ENCODE measurements at places on chromosomes 16 and 17.

DNA sequence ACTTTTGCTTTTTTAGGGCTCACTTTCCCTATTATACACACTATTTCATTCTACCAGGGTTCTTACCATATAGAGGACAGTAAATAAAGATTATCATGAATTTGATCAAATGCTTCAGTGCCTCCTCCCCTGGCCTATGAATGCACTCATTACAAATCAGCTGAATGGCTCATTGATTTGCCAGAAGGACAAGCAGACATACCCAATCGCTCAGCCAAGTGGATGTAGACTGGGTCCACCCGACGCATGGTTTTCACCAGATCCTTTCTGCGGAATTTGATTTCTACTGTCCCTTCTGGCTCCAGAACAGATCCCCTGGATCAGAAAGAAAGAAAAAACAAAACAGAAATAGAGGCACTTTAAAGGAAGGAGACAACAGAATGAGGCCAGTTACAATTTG lies 162.6 kb downstream of the AATF start:
- no peak for DNase-seq

- DNase-seq = no peak
These were observed 43.0 kb downstream of the RNF112 start for GRCh38 chr17:19454074-19454473.

- DNase-seq = no peak
These were observed 3.3 kb upstream of the CBLN1 start for GRCh38 chr16:49284962-49285361.

DNA sequence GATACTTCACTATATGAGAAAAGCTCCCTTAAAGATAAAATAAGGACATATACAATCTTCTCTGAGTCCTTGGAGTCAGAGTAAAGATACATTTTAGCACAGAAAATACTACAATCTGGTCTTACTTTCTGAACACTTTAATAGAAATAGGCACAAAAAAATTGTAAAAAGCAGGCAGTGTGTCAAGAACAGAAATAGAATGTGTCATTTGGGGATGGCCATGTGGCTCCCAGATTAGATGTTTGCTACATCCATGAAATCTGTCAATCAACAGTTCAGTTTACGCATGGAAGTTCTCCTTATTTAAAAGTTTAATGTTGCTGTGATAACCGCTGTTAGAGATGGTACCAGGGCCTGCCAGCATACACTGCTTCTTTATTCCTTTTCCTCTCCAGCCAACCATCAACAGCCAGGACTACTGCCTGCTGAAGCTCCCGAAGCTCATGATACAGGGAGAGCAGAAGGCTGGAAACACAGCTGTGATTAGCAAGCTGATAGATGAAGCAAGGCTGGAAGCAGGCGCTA lies 278.5 kb downstream of the CEP112 start:
- no peak for DNase-seq

- DNase-seq = no peak
These were observed 1.8 kb downstream of the USP7 start for GRCh38 chr16:8961811-8962390.

DNA sequence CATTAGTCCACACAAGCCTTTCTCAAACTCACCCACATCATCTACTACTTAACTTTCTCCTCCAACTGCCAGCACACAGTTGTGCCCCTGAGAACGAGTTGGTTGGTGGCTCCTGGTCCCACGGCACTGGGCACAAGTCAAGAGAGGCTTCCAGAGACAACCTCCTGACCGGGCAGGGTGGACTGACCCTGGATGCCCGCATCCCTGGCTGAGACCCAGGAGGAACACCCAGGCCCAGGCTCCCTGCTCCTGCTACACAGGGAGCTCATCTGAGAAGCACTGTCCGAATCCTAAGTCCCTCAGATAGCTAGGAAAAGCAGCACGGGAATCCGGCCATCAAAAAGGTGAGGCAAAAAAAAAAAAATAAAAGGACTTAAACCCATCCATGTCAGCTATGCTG lies 29.0 kb downstream of the WDR45B start:
- DNase-seq = no peak

DNA sequence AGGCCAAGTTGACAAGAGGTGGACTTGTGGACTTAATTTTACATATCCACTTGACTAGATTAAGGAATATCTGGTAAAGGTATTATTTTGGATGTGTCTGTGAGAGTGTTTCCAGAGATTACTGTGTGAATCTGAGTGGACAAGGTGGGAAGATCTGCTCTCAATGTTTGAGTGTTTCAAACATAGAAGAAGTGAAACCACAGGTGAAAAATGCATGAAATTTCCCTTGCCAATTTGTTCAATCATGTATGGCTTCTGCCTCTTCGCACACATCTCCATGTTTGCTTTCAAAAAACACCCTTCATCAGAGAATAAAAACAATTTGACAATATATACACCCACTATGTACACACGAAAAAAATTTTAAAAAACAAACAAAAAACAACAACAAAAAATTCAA lies 152.7 kb downstream of the SALL1 start:
- DNase-seq = no peak

GRCh38 chr16:27994686-27995085 lies 68.8 kb downstream of the GSG1L start:
- DNase-seq = no peak

GRCh38 chr16:25841761-25842160 lies 150.0 kb downstream of the HS3ST4 start:
- no peak for DNase-seq

- DNase-seq = peak; percentile 91
These were observed 54.4 kb upstream of the PABPN1L start for GRCh38 chr16:88920618-88921590.

DNA sequence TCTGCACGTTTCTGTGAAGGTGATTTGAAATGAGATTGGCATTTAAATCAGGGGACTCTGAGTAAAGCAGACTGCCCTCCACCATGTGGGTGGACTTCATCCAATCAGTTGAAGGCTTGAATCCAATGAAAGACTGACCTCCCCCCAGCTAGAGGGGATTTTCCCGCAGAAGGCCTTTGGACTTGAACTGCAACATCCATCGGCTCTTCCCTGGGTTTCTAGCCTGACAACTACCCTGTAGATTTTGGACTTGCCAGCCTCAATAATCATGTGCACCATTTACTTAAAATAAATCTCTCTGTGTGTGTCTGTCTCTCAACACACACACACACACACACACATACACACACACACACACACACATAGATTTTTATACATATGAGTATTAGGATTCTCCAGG lies 23.9 kb upstream of the CNEP1R1 start:
- no peak for DNase-seq

DNA sequence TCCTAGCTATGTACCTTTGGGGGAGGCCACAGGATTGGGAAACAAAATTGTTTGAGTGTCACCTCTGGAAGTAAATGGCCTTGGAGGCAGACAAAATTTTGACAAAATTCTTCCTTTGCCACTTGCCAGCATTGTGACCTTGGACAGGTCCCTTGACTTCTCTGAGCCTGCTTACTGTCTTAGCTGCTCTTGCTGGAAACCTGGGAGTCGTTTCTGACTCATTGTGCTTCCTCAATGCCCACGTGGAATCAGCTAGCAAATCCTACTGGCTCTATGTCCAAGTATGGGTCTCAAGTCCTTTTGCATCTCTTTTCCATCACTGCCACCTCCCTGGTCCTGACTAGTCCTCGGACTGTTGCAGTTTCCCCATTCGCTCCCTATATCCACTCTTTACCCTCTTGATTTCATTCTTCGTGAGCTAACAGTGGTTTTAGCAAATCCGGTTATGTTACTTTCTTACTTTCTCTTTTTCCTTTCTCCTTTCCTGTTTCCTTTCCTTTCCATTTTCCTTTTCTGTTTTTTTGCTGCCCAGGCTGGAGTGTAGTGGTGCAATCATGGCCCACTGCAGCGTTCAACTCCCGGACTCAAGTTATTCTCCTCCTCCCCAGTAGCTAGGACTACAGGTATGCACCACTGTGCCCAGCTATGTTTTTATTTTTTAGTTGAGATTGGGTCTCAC lies 68.1 kb upstream of the LGALS9 start:
- DNase-seq = no peak

- DNase-seq = no peak
These were observed 180.8 kb downstream of the SPECC1 start for GRCh38 chr17:20189979-20190378.

- no peak for DNase-seq
These were observed 12.0 kb upstream of the CD300A start for GRCh38 chr17:74454197-74455024.

DNA sequence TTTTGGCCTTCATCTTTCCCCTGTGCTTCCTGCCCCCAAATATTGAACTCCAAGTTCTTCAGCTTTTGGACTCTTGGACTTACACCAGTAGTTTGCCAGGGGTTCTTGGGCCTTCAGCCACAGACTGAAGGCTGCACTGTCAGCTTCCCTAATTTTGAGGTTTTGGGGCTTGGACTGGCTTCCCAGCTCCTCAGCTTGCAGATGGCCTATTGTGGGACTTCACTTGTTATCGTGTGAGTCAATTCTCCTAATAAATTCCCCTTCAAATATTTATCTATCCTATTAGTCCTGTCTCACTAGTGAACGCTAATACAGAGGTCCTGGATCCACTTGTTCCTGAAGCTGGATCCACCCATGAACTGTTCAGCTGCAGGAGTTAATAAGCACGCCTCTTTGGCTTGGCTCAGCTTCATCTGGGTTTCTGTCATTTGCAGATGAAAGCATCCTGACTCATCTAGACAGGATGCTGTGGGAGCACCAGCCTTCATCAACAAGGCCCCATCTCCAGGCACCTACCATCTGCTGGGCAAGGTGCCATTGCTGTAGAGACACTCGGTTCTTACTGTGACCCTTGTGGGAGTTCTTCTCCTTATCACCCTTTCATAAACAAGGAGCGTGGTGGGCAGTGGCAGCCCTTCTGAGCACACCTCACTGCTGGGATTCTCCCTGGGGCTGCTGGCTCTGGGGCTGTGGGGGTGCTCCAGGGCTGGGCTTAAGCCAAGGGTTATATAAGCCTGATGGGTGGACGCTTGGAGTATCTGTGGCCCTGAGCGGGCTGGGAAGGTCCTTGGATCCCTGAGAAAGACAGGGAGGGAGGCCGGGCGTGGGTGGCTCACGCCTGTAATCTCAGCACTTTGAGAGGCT lies 23.1 kb downstream of the LAT start:
- DNase-seq = peak; percentile 54

DNA sequence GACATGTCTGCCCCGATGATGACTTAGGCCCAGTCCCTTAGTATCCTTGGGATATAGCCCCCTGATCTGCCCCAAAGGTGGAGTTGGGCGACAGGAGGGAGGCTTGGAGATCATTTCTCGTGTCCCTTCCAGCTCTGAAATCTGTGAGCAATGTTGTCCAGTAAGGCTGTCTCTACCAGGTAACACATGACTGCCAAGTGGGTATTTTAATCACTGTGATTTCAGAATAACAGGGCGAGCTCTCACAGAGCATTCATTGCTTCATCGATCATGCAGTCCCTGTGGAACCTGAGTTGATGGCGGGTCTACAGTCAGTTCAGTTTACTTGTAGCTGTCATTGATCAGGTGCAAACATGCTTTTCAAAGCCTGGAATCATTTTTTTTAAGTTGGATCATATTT lies 39.2 kb downstream of the KSR1 start:
- DNase-seq = no peak

DNA sequence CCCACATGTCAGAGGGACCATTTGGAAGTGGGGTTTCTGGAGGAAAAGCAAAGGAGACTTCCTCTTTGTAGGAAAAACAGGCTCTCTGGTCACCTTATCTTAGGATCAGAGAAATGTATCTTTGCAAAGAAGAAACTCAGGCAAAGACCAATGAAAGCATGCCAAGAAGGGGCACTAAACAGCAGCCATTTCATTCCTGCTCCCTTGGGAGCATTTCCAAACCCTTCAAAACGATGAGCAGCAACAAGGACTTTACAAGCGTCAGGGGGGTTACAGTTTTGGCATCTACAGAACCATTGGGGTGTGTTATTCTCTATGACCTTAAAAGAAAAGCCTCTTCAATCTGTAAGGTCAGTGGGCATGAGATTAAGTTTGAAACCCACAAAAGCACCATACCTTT lies 122.8 kb downstream of the SMG6 start:
- no peak for DNase-seq

DNA sequence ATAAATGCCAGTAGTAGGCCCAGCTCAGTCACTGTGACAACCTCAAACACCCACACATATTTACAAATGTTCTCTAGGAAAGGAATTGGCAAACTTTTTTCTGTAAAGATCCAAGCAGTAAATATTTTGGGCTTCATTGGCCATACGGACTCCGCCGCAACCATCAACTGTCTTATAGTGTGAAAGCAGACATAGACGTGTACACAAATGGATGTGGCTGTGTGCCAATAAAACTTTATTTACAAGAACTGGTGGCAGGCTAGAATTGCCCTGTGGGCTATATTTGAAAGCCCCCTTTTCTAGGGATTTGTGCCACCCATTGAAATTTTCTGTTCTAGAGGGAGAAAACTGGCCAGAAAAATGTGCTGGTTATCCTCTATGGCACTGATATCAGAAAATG lies 683.8 kb upstream of the EEF2KMT start:
- no peak for DNase-seq

GRCh38 chr16:70725912-70726828 lies 40.3 kb upstream of the MTSS2 start:
- no peak for DNase-seq

- DNase-seq = peak; percentile 79
These were observed 2.2 kb downstream of the MT3 start for GRCh38 chr16:56591377-56592060.

GRCh38 chr16:24747441-24747840 lies 18.0 kb downstream of the TNRC6A start:
- DNase-seq = no peak

DNA sequence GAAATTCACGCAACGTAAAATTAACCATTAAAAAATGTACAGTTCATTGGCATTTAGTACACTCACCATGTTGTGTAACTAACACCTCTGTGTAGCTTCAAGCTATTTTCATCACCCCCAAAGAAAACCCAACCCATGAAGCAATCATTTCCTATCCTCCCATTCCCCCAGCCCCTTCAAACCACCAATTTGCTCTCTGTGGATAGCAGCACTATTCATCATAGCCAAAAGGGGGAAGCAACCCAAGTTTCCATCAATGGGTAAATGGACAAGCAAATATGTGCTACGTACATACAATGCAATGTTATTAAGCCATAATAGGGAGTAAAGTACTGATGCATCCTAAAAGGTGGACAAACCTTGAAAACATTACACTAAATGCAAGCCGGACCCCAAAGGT lies 10.9 kb upstream of the KRT222 start:
- no peak for DNase-seq

GRCh38 chr16:21250072-21250923 lies 16.8 kb downstream of the ANKS4B start:
- no peak for DNase-seq

DNA sequence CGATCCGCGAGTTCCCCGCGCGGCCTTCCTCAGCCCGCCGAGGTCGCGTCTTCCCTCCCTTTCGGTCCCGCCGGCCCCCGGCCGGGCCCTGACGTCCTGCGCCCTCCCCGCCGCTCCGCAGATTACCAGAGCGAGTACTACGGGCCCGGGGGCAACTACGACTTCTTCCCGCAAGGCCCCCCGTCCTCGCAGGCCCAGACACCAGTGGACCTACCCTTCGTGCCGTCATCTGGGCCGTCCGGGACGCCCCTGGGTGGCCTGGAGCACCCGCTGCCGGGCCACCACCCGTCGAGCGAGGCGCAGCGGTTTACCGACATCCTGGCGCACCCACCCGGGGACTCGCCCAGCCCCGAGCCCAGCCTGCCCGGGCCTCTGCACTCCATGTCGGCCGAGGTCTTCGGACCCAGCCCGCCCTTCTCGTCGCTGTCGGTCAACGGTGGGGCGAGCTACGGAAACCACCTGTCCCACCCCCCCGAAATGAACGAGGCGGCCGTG lies 5.4 kb downstream of the LHX1 start:
- no peak for DNase-seq
